ENCODE measurements at places on chromosomes 3 and 15.
A peak's percentile ranks its signal among the peaks of the same experiment; 100 is the strongest.

GRCh38 chr15:40002295-40002694, 36.7 kb downstream of the SRP14 start:
- DNase-seq, result no peak

DNA sequence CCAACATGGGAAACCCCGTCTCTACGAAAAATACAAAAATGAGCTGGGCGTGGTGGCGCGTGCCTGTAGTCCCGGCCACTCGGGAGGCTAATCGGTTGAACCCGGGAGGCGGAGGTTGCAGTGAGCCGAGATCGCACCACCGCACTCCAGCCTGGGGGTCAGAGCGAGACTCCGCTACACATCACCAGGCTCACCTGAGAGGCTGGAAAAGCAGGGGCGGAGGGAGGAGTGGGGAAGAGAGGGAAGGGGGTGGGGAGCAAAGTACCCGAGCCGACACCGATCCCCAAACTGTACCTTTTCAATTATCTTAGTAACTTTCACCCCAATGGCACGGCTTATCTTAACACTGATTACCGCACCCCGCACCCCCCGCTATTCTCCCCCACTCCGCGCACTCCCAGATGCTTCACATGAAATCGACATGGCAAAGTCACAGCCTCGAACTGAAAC, 46.4 kb upstream of the SYNM start:
- DNase-seq, result no peak

DNA sequence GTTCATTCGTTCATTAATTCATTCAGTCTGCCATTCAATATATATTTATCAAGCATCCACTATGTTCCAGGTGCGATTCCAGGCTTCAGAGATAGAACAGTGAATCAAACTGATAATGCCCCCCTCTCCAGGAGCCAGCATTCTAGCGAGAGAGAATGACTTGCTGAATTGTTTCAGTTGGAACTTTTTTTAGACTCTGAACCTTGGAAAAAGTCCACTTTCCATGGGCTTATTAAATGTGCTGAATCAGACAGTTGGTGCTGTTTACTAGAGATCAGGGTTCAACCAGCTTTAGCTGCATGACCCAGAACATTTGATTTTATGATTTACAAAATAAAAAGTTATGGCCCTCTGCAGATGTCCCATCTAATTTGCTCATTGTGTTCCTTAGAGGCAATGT, 213.2 kb downstream of the THSD4 start:
- DNase-seq, result no peak

GRCh38 chr3:110969229-110970211, 102.1 kb upstream of the NECTIN3 start:
- no peak for DNase-seq

DNA sequence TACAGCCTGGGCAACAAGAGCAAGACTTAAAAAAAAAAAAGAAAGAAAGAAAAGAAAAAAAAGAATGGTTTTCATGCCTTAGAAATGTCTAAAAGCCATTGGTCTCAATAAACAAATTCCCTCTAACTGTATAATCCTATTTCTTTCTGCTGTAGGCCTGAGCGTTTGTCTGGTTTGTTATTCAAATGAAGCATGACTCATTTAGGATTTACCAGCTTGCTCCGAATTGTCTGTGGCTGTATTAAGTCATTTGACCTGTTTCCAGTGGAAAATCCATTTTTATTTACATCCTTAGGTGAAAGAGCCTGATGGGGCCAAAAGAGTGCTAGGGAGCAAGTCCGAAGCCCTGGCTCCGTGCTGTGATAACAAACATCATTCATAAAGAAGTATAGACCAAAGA, 73.8 kb downstream of the BDH1 start:
- no peak for DNase-seq

DNA sequence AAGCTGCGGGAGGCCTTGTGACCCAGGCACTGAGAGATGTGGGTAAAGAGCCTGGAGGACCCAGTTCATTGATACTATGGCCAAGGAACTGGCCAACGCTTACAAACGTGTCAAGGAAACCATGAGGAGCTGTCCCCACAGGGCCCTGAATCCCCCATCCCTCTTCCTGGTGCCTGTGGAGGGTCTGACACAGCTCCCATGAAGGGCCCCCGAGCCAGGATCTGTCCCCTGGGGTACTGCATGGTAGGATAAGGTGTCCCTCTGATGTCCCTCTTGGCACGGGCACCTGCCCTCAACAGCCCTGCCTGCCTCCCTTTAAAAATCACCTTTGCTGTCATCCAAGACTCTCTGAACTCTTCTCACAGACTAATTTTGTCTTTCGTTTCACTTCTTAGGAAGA, 122.4 kb downstream of the ADCY5 start:
- no peak for DNase-seq

GRCh38 chr3:188950832-188951489, 220.8 kb upstream of the TPRG1 start:
- peak; percentile 99 for DNase-seq

DNA sequence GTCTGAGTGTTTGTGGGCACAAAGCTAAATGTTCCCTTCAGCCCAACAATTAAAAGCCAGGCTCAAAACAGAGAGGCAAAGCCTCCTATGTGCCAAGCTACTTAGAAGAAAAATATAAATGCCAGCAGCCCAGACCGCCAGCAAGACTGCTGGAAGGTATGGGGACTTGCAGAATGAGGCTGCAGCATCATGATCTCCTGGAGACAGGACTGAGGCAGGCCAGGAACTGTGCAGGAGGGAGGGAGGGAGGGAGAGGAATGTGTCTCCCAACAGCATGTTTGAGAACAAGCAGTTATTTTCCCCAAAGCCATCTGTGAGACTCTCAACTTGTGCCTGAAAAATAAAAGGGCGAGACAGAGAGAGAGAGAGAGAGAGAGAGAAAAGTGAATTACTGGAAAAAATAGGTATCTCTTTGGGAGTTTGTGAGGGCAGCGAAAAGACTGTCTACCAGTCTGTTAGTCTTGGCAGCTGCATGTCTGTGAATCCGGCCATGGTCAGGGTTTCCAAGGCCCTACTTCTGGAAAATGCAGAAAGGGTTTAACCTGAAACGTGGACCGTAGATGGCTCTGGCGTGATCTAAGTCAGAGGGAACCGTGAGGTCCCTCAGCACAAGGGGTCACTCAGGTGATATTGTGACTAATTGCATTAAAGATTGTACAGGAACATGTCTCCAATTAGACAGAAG, 139.7 kb upstream of the COL8A1 start:
- DNase-seq, result no peak

GRCh38 chr3:14228681-14229470, 50.3 kb downstream of the LSM3 start:
- no peak for DNase-seq

DNA sequence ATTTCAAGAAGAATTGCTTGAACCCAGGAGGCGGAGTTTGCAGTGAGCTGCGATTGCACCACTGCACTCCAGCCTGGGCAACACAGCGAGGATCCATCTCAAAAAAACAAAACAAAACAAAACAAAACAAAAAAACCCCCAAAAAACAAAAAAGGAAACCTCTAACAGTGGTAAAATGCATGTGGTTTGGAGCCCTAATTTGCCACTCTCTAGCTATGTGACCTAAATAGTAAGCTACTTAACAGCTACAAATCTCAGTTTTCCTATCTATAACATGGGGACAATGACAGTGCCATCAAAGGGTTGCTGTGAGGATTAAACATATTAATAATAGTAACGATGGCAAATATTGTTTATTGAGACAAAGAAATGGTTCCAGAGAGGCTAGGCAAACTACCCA, 119.4 kb upstream of the LMOD3 start:
- no peak for DNase-seq

DNA sequence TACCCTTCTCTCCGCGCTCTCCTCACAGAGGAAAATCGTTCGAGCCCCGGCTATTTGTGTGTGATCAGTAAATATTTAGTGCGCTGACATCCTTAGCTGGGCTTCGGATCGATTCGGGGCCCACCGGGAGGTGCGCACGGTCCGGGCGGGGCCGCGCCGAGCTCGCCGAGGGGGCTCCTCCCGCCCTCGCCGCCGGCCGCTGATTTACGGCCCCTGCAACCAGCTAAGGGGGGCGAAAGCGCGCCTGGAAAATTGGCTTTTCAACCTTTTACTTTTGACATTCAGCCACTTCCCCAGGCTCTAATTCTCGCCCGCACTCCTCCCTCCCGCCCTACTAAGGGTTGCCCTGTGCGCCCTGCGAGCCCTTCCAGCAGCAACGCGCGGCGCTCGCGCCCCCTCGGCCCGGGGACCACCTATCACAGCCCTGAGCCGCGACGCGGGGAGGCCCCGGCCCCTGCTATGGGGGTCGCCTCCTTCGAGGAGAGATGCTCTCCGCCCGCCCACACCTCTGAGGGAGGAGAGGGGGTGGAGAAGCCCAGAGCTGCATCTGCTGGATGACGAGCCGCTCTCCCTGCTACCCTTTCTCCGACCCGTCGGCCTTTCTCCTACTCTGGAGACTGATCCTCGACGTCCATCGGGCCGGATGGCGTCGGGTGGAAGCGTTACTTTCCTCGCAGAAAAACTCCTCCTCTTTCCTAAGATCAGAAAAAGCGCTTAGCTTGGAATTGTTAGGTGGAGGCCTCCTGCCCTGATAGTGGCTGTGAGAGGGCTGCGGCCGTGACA, 7.8 kb upstream of the NR2F2 start:
- DNase-seq, result no peak

GRCh38 chr15:55230051-55230670, 33.4 kb upstream of the RSL24D1 start:
- no peak for DNase-seq

- no peak for DNase-seq
Observed at GRCh38 chr3:155368786-155369185, 75.3 kb upstream of the STRIT1 start.

DNA sequence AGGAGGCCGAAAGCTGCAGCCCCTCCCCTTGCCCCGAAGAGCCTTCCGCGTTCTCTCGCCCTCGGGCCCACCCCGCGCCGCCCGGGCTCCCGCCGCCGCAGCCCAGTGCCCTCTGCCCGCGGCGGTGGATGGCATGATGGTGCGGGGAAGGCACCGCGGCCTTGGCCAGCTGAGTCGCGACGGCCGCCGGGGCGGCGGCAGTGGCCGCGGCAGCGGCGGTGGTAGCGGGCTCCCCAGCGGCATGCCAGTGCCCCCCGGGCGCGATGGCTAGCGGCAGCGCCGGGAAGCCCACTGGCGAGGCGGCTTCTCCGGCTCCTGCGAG, 1.2 kb downstream of the TLNRD1 start:
- no peak for DNase-seq

DNA sequence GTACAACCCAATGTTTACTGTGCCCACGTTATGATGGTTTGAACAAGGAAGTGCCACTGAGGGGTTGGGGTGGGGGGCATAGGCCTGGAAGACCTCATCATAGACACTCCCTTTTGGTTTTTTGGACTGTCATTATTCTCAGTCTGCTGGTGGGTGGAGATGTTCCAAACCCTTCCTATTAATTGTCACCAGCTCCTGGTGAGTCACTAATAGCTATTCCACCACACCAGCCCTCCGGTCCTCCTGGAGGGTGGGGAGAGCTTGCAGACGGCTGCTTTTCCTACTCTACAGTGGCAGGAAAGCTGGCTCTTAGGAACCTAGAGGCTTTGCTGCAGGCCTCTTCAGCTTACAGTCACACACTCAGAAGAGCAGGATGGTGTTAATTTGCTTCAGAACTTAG, 9.0 kb upstream of the COPG1 start:
- peak; percentile 65 for DNase-seq

- no peak for DNase-seq
Observed at GRCh38 chr15:58095415-58095814, 29.9 kb upstream of the ALDH1A2 start.

GRCh38 chr15:46934851-46935250, 782.5 kb upstream of the SEMA6D start:
- DNase-seq, result no peak

- DNase-seq, result no peak
Observed at GRCh38 chr3:69052472-69052898, 352 bp upstream of the TMF1 start.

GRCh38 chr3:143123353-143123984, 3.9 kb downstream of the CHST2 start:
- no peak for DNase-seq

DNA sequence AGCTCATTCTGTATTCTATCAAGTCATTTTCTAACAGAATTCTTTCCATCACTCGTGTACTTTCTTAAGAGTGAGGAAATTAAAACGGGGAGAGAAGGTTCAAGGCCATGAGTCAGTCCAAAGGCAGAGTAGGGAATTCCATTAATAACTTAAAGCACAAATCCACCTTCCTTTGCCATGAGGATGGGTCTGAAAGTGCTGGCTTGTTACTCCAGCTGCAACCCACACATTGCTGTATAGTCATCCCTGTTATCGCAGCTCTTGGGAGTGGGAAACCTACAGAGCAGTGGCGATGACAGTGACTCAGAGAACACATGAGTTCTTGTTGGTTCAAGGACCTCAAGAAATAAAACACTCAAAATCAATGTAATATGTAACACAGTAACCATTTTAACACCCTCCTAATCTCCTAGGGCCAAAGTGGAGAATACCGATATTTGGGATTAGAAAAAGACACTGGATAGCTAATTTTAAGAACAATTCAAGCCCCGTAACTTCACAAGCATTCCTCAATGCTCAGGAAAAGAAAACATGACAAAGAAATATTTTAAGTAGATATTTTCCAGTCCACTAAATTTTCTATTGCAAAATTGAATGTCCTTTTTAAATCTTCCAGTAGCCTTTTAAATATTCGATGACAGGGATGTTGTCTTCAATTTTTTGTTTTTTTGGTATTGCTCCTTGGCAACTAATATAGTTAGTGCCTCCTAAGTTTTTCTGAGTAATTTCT, 179.9 kb upstream of the THBS1 start:
- no peak for DNase-seq

GRCh38 chr15:63928185-63928842, 94.6 kb upstream of the HERC1 start:
- DNase-seq, result no peak

- no peak for DNase-seq
Observed at GRCh38 chr3:63076357-63076756, 201.1 kb upstream of the CADPS start.

GRCh38 chr3:140438736-140439470, 239.0 kb upstream of the TRIM42 start:
- DNase-seq, result no peak

DNA sequence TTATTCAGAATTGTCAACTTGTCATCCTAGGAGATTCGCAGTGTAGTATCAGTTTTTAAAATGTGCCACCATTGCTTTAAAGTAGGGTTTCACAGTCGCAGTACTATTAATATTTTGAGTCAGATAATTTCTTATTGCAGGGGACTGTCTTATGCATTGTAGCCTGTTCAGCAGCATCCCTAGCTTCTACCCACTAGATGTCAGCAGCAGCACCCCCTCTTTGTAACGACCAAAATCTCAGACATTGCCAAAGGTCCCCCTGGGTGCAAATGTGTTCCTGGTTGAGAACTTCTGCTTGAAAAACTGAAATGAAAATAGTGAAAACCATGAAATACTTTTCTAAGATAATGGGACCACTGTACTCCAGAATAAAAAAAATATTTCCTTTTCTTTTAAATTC, 474.8 kb downstream of the CNTN3 start:
- no peak for DNase-seq

DNA sequence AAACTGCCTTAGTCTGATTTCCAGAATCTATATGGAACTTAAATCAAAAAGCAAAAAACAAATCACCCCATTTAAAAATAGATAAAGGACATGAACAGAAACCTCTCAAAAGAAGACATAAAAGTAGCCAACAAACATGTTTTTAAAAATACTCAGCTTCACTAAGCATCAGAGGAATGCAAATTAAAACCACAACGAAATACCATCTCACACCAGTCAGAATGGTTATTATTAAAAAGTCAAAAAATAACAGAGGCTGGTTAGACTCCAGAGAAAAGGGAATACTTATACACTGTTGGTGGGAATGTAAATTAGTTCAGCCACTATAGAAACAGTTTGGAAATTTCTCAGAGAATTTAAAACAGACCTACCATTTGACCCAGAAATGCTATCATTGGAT, 367.9 kb downstream of the ZIC4 start:
- DNase-seq, result no peak

- no peak for DNase-seq
Observed at GRCh38 chr3:184637705-184638104, 74.2 kb downstream of the MAGEF1 start.

All from PC-9 (cell line).